ENCODE measurements at places on chromosomes 6 and 20.

DNA sequence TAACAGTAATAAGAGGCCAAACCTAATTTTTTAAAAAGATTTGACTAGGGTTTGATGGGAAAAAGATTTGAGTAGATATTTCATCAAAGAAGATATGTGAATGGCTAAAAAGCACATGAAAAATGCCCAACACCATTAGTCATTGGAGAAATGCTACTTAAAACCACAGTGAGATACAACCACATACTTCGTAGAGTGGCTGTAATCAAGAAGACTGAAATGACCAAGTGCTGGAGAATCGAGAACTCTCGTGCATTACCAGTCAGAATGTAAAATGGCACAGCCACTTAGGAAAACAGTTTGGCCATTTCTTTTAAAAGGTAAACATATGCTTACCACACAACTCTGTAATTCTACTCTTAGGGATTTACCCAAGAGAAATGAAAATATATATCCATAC lies 175.5 kb downstream of the EYA2 start:
- DNase-seq = no peak

GRCh38 chr20:62782893-62783278 lies 13.4 kb upstream of the MRGBP start:
- no peak for DNase-seq

- no peak for DNase-seq
These were observed 33.3 kb downstream of the EPB41L2 start for GRCh38 chr6:131029626-131030297.

DNA sequence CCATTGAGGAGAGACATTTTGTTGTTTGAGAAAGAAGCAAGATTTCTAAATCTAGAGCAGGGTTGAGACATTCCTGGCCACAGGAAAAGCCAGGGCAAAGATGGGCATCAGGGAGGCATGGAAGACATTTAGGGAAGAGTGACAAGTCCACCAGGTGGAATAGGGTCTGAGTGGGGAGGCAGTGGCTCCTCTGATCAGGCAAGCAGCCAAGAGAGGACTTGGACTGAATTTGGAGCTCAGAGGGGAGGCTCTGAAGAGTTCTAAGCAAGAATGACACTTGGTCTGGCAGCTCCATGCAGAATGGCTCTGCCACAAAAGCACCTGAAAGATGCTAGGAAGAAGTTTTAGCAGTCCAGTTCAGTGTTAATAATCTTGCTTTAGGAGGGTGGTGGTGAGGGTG lies 120.8 kb downstream of the FYN start:
- DNase-seq = no peak

GRCh38 chr6:116982401-116982800 lies 105.4 kb downstream of the RFX6 start:
- no peak for DNase-seq

All from stimulated activated CD4-positive, alpha-beta T cell treated with anti-CD3 and anti-CD28 coated beads, Interleukin-1b, Interleukin-23, amount 100 ng/mL, for 1 hour (primary cell).